ENCODE measurements at places on chromosomes 1 and 21.

DNA sequence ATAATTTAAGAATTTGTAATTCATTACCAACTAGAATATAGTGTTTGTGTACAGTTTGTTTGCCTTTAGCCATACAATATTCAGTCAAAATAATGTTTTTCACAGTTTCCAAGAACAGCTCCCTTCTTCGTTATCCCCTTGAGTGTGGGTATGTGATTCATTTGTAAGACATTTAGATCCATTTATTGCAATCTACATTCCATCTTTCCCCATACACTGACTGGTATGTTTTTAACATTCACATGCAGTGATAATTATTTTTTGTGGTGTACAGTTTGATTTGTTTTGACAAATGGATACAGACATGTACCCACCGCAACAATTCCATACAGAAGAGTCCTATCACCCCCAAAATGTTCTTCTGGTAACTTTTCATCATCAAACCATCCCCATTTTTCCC, 589.1 kb upstream of the ADAMTS5 start:
- DNase-seq, result no peak

DNA sequence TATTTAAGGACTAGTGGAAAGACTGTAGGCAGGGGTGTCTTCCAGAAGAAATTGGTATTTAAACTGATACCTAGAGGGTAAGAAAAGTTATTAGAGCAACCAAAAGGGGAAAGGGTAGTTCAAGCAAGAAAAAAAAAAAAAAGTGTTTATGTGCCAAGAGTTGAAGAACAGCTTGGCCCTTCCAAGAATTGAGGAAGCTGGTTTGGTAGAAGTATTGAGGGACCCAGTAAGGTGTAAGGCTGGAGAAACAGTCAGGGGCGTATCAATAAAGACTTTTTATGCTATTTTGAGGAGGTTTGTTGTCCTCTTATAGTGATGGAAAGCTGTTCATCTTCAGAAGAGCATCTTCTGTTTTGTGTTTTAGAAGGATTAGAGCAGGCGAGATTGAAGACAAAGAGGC, 108.3 kb downstream of the PTPRC start:
- no peak for DNase-seq

GRCh38 chr1:21951226-21951870, 14.2 kb upstream of the HSPG2 start:
- no peak for DNase-seq

DNA sequence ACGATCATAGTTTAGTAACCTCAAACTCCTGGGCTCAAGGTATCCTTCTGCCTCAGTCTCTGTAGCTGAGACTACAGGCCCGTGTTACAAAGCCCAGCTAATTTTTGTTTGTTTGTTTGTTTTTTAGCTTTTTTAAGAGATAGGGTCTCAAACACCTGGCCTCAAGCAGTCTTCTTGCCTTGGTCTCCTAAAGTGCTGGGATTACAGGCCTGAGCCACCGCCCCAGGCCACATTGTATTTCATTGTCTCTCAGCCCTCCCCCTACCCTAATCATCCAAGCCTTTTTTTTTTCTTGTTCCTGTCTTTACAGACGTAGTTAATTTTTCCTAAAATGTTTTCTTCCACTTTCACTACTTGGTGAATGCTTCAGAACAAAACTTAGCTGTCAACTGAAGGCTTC, 5.4 kb downstream of the CDC7 start:
- DNase-seq, result no peak

GRCh38 chr1:6727535-6727934, 25.9 kb upstream of the DNAJC11 start:
- DNase-seq, result peak; percentile 34

DNA sequence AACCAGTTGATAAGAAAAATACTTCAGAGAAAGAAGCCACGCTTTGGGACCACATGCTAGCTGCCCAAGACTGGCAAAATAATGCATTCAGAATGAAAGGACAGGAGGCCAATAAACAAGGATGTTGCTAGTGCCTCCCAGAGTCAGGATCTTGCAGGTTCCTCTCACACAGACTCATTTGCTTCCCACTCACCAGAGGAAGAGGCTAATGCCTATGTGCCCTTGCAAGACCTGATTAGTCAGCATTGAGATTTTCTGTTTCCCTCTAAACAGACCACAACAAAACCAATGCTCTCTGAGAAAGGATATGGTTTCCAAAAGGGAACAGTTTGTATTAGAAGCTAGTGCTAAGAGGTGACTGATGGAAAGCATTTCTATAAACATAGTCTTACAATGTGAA, 85.7 kb downstream of the NRDC start:
- DNase-seq, result no peak

GRCh38 chr1:94819238-94819944, 766 bp upstream of the SLC44A3 start:
- no peak for DNase-seq

DNA sequence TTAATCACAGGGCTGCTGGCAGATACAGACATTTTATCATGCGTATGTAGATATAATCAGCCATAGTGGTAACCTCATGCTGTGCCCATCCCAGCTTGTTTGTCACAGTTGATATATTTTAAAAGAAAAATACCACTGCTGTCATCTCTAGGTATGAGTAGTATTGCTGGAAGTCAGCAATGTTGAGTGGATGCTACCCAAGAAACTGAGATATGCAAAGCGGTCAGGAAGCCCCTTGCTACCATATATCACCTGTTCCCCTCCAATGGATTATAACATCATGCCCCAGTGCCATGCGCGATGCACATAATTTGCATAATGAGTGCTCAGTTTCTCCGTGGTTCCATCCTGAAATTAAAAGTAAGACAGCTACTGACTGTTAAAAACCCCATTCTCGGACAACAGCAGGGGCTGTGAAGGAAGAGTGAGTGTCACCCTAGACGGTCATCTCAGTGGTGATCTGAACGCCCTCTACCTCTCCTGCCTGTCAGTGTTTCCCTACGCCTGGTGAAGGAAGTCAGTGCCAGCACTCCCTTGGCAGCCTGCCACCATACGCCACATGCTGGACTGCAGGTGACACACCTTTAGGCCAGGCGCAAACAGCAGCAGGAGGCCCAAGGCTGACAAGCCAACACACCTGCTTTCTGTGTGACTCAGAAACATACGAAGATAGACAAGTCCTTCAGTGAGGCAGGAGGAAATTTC, 2.7 kb downstream of the IL10RB start:
- DNase-seq, result peak; percentile 32

DNA sequence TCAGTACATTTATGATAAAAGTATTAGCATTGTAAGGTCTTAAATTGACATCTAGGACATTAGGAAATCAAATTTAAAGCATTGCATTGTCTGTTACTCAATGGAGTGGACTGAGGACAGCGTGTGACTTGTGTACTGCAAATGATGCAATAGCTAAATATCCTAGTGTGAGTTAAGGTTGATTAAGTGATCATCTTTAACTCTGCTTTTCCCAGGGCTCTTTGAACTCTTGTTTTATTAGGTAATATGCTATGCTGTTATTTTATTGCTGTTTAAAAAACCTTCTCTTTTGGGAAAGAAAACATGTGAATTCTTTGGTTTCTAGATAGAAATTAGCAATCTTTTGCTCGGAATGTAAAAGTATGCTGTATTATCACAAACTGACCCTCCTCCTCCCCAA, 38.6 kb downstream of the NFIA start:
- no peak for DNase-seq

- DNase-seq, result peak; percentile 4
These were observed 13.3 kb upstream of the TBX15 start for GRCh38 chr1:119001181-119002027.

DNA sequence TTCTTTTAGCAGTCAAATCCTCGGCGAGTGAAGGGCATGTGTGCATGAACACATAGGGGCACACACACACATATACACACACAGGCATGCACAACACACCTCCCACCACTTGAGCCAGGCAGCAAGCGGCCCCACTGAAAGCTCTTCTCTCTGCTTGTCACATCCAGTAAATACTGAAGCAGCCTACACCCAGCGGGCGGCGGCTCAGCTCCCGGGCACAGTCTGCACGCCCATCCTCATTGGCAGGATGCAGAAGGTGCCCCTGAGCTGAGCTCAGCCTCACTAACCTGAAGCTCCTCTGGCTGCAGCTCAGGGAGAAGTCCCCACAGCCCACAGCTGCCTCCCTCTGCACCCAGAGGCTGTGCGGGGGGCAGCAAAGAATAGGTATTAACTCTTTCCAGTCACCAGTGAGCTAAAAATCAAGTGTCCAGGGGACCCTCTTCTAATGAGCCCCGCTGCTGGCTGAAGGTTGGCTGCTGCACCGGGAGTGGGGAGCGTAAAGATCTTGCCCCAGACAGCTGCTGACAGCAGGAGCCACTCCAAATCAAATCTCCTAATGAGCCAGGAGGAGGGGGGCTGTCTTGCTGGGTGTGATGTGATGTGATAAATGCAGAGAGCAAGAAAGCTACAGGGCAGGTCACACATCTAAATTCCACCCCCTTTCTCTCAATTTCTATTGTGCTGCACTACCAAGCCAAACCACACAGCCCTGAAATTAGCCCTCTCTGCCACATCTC, 12.5 kb downstream of the RGS8 start:
- peak; percentile 15 for DNase-seq

GRCh38 chr1:34874296-34874952, 14.9 kb upstream of the SMIM12 start:
- no peak for DNase-seq

- no peak for DNase-seq
These were observed at the start of gene FCRL5 for GRCh38 chr1:157551694-157552693. Gene FCRL5 (minus strand): TSS chr1:157552515. CDS start chr1:157552362, 153 bp downstream.

DNA sequence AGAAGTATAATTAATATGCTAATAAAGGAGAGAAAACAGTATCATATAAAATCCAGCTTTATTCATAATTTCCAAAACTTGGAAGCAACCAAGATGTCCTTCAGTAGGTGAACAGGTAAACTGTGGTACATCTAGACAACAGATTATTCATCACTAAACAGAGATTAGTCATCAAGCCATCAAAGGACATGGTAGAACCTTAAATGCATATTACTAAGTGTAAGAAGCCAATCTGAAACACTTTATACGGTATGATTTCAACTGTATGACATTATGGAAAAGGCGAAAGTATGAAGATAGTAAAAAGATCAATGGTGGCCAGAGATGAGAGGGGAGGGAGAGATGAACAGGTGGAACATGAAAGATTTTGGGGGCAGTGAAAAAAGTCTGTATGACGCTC, 541.7 kb downstream of the SMYD3 start:
- no peak for DNase-seq
